Stimulated activated CD4-positive, alpha-beta T cell treated with anti-CD3 and anti-CD28 coated beads, Interleukin-1b, Interleukin-23, amount 100 ng/mL, for 1 hour (primary cell): ENCODE measurements at places on chromosomes 3 and 15.

DNA sequence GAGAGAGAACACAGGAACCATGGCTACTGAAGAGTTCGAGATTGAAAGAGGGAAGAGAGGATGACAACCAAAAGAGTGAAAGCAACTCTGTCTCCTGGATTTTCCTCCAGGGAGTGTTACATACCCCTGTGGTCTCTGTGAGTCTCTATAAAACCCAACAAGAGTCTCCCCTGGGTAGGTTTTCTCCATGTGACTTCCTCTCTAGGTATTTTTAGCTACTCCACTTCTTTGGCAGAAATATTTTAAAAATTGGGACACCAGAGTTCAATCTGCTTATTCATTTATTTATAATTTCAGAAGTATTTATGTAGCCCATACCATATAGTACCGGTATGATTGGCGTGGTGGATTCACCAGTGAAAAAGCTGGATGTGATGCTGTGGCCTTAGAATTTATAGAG lies 671.7 kb upstream of the NR2F2 start:
- DNase-seq: no peak

DNA sequence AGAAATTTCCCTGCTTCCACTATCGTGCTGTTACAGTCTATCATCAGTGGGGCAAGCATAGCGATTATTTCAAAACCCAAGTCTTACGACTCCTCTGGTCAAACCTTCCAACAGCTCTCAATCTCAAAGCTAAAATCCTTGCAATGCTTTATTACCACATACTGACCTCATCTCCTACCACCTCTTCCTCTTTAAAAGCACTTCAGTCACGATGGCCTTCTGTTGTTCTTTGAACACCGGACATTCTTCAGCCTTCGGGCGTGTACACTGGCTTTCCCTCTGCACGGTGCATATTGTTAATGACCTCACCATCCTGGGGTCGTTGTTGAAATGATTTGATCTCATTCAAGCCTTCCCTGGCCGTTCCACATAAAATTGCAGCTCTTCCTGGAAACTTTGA lies 31.1 kb downstream of the MAGEL2 start:
- no peak for DNase-seq

- no peak for DNase-seq
Observed at GRCh38 chr3:195147649-195148080, 123.3 kb downstream of the XXYLT1 start.

DNA sequence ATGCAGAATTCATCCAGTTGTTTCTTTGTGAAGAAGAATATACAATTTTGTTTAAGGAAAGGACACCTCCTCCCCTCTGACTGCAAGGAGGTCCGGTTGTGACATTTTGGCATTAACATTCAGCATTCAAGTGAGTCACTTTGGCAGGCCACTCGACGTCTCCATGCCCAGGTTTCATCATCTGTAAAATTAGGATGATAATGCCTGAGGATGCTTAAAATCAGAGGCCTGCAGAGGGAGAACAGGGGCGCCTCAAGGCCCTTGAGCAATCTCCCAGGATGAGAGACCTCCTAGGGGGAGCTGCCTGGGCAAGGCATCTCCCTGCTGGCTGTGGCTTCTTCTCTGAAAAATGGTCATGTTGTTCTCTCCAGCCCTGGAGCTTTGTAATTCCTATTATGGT lies 236.0 kb downstream of the CACNA2D3 start:
- no peak for DNase-seq

DNA sequence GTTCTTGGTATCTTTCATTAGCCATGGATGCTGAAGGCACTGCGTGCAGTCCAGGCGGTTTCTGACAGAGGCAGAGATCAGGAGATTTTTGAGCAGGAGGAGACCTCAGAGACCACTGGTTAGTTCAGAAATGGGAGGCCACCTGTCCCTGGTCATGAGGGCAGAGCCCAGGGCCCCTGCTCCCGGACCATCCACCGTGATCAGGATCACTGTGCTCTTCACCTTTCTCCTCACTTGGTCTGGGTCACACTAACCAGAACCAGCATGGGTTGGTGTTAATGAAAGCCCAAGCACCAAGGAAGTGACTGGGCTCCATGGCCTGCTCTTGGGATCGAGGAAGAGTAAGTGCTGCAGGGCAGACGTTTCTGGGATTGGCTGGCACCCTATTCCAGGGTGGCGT lies 42.0 kb upstream of the HACD2 start:
- DNase-seq: no peak

DNA sequence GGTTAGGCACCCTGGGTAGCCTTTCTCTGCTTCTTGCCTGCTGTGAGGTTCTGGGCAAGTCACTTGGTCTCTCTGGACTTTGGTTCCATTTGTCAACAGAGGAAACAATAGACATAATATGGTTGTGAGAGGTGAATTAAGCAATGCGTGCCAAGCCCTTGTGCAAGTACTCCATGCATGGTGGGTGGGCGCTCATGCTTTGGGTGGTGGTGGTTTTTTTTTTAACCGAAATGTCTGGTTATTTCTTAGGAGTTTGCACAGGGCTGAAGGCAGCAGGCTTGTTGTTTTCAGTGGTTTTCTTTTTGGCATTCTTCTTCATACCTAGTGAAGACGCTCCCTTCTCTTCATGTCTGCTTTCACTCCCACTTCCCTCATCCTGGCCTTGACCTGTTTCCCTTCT lies 84.2 kb upstream of the LRTM1 start:
- DNase-seq: no peak

DNA sequence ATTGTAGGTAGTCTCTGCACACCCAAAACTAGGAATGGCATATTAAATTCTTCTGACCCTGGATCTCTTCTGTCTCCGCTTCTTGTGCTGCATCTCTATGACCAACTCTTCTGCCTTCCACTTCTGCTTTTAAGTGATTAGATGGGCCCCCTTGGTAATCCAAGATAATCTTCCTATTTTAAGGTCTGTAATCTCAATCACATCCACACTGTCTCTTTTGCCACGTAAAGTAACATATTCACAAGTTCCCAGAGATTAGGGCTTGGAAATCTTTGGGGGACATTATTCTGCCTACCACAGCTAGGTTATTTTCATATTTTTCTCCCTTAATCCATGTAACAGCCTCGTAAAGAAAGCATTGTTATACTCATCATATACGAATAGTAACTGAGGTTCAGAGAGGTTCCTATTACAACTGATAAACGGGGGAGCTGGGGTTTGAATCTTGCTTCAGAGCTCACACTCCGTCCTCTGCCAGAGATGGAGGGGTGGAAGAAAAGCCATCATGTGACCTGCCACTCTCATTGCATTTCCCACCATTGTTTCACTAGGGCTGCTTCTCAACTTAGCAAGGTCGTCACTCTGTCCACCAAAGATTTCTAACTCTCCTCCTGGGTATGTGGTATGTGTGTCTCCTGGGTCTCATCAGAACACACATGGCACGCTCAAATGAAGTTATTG lies 6.6 kb upstream of the CD47 start:
- DNase-seq: no peak

DNA sequence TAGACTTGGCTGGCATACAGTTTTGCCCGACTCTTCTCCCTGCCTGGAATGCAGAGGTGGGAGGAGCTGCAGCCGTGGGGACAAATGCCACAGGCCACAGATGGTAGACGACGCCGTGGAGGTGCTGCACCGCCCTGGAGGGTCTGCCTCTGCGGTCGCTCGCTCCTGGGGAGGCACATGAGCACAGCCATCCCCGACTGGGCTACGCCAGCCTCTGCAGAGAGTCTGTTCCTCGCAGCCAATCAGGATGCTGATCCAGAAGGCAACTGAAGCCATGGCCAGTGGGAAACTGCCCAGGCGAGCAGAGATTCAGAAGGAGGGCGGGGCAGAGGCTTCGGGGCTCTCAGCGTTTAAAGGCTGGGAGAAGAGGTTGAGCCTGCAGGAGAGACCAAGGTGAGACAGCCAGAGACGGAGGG lies 11.9 kb upstream of the LRRC15 start:
- no peak for DNase-seq

DNA sequence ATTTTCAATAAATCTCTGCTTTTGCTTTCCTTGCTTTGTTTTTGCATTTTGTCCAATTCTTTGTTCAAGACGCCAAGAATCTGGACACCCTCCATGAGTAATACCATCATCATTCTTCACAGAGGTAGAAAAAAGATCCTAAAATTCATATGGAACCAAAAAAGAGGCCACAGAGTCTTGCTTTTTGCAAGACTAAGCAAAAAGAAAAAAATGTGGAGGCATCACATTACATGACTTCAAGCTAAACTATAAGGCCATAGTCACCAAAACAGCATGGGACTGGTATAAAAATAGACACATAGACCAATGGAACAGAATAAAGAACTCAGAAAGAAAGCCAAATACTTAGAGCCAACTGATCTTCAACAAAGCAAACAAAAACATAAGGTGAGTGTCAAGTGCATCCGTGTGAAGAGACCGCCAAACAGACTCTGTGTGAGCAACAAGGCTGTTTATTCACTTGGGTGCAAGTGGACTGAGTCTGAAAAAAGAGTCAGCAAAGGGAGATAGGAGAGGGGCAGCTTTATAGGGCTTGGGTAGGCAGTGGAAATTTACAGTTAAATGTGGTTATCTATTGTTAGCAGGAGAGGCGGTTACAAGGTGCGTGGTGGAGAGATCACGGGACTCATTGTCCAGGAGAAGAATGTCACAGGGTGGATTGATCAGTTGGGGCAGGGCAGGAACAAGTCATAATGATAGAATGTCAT lies 10.9 kb downstream of the STRIT1 start:
- DNase-seq: no peak

- no peak for DNase-seq
Observed at GRCh38 chr15:70466895-70467529, 296.3 kb downstream of the UACA start.

GRCh38 chr3:159453036-159453435 lies 535.6 kb upstream of the IL12A start:
- no peak for DNase-seq

GRCh38 chr3:125628212-125628611 lies 32.9 kb upstream of the OSBPL11 start:
- no peak for DNase-seq

GRCh38 chr3:112000966-112001365 lies 2.2 kb downstream of the TAGLN3 start:
- DNase-seq: no peak

GRCh38 chr3:70531838-70532489 lies 219.5 kb upstream of the MDFIC2 start:
- DNase-seq: no peak

GRCh38 chr3:140399871-140400270 lies 278.0 kb upstream of the TRIM42 start:
- DNase-seq: no peak

GRCh38 chr3:156395961-156396710 lies 158.8 kb downstream of the SSR3 start:
- no peak for DNase-seq

DNA sequence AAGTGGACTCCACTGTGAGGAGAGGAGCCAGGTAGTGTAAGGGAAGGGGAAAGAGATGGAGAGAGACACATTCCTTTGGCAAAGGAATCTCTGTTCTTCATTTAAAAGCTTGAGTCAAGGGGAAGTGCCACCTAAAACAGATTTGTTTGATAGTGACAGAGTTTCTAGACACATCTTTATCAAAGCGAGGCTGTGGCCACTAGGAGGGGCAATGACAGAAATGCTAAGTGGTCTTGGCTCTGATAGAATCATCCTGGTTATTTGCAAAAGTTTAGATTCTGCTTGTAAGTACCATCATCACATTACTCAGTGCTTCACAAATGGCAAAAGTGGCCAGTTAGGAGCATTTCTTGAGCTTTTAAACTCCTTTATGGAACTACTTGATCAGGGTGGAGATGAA lies 261.4 kb downstream of the CNTN3 start:
- DNase-seq: no peak

- DNase-seq: peak; percentile 44
Observed at GRCh38 chr3:128804017-128804810, 75.2 kb upstream of the ACAD9 start.

DNA sequence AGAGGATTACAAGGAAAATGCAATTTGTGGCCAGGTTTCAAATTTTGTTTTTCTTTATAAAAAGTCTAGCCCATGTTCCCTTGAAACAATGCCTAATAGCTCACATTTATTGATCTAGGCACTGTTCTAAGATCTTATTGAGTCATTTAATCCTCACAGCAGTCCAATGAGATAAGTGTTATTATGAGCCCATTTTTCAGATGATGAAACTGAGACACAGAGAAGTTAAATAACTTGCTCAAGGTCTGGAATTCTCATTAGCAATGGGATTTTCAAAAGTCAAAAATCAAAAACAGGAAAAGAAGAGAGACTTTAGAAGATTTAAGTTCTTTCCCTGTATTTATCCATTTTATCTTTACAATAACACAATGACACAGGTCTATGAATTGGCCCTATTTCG lies 90.0 kb upstream of the COL6A5 start:
- no peak for DNase-seq

DNA sequence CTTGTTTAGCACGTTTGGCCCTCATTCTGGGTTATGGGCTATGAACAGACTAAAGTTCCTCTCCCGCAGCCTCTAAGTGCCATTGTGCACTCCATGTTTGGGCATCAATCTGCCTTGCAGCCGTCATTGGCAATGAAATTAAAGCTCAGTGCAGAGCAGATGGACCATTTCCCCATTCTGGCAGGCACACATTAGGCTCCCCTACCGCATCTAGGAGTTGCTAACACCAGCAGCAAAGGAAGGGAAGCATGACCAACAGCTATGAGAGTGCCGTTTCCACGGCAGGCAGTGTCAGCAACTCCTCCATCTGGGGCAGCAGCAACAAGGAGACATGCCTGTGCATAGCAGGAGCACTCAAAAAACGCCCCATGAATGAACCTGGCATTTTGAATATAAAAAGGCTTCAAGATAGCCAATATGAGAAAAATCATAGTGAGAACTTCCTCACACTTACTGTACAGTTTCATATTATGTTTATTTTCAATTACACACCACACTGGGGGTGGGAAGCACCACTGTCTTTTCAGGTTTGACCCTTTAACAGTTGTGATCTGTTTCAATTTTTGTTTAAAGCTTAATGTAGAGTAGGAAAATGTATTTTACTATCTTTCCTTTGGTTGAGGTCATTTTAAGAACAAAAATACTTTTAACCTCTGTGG lies 218.7 kb downstream of the KCNMB2 start:
- no peak for DNase-seq

DNA sequence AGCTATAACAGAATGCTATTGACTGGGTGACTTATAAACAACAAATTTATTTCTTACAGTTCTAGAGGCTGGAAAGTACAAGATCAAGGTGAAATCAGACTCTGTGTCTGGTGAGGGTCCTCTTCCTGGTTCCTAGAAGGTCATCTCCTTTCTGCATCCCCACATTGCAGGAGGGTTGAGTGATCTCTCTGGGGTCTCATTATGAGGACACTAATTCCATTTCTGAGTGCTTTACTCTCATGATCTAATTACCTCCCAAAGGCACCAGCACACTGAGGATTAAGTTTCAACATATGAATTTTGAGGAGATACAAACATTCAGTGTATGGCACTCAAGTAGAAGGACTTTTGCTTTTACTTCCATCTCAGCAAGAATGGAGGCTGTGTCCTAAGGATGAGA lies 534.1 kb upstream of the KCNMB2 start:
- no peak for DNase-seq

GRCh38 chr3:173902871-173903270 lies 505.3 kb downstream of the NLGN1 start:
- DNase-seq: no peak
